Stimulated activated naive CD8-positive, alpha-beta T cell treated with anti-CD3 and anti-CD28 coated beads, Interleukin-15, amount 100 ng/mL, for 72 hours (primary cell): ENCODE measurements at places on chromosomes 2 and 18.

DNA sequence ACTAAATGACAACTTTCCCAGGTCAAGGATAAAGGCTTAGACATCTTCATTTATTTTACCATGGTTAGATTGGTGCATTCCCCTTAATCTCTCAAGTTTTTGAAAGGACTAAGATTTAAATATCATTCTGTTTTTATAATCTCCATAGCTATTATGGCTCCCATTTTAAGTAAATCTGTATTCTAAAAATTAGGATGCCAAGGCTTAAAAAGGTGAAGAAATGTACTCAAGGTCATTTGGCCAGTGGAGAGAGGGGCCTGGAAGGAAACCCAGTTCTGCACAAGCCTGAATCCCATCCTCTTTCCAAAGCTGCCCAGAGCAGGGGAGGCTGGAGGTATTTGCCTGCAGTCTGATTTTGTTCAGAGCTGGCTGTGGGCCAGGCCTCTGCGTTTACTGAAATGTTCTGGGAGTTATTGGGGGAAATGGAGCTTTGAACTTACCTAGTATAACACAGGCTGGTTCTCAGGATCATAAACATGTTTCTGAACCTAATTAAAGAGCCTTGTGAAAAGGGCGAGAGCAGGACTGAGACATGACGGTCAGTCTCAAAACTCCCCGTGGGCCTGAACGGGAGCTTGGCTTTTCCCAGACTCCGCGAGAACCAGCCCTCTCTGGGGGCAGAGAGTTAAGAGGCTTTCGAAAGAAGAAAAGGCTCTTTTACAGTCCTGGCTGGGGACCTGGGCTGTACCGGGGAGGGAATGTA is 85.6 kb downstream of the DDX1 start:
- no peak for DNase-seq

- DNase-seq = no peak
Observed at GRCh38 chr2:63837036-63837594, 4.6 kb upstream of the UGP2 start.

GRCh38 chr2:128386066-128386465 is 67.4 kb upstream of the HS6ST1 start:
- DNase-seq = no peak

DNA sequence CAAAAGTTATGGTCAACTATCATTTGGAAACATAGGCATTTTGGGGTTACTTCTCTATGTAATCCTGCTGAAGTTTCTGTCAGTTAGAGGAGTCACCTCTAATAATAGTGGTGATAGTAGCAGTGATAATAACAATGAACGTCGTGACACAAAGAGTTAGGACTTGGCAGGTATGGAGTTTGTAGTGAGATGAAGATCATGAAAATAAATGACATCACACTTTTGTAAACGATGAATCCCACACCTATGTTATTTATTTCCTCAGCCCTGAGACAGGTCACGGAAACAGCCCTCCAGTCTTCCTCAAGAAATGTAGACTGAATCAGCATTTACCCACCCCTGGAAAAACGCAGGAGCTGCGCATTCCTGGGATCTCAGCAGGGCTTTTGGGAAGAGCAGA is 38.8 kb downstream of the TSN start:
- no peak for DNase-seq

DNA sequence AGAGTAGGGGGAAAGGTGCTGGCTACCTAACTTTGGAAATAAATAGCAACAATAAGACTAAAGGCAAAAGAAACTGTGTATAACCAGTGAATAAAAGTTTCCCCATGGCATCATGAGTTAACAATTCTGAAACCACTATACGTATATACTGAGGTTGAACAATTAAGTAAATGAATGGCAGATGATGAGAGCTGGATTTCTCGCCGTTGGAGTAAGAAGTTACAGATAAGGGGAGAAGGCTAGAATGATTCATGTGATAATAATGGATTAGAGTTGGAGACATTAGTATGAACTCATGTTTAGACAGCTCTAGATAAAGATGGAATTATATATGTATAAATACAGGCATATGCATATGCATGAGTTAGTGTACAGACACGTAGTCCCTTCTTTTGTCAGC is 152.7 kb downstream of the UBR3 start:
- DNase-seq = no peak

DNA sequence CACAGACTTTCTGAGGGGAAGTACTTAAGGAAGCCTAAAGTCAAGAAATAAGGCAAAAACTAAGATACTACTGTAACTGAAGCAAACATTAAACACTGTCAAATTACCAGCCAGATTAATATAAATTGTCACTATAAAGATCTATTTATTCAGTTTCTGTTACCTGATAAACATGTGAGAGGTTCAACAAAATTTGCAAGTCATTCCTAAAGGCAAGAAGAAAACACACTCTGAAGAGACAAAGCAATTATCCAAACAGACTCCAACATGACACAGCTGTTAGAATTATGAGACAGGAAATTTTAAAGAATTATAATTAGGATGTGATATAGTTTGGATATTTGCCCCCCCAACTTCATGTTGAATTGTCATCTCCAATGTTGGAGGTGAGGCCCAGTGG is 140.4 kb upstream of the COL3A1 start:
- no peak for DNase-seq

GRCh38 chr2:201908901-201909300 is 102.6 kb downstream of the CDK15 start:
- DNase-seq = no peak

DNA sequence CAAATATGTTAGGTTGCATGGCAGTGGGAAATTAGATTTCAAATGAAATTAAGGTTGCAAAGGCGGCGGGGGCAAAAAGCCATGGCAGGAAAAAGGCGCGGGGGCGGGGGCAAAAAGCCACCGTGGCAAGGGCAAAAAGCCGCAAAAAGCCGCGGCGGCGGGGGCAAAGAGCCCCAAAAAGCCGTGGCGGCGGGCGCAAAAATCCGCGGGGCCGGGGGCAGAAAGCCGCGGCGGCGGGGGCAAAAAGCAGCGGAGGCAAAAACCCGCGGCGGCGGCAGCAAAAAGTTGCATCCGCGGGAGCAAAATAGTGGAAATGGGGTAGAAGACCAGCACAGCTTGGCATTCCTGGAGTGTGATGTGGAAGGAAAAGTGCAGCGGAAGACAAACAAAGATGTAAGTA is 417.1 kb downstream of the ANKRD30B start:
- no peak for DNase-seq

GRCh38 chr2:152328013-152328412 is 7.0 kb upstream of the FMNL2 start:
- DNase-seq = no peak
